Activated T-helper 2 cell treated with anti-CD3 and anti-CD28 coated beads, Interferon-gamma antibody, Interleukin-2, Interleukin-4, amounts not matched to agents 10 μg/mL and 5 μg/mL and 100 μg/mL, durations not matched to agents 14 hours and 24 hours and 36 hours (primary cell): ENCODE measurements at places on chromosomes 2 and 18.

- no peak for DNase-seq
Measured at GRCh38 chr18:43159086-43159770, 43.7 kb upstream of the RIT2 start.

GRCh38 chr18:30696201-30696600 is 346.3 kb downstream of the DSC3 start:
- no peak for DNase-seq

- no peak for DNase-seq
Measured at GRCh38 chr2:191026377-191026776, 12.4 kb upstream of the STAT1 start.

DNA sequence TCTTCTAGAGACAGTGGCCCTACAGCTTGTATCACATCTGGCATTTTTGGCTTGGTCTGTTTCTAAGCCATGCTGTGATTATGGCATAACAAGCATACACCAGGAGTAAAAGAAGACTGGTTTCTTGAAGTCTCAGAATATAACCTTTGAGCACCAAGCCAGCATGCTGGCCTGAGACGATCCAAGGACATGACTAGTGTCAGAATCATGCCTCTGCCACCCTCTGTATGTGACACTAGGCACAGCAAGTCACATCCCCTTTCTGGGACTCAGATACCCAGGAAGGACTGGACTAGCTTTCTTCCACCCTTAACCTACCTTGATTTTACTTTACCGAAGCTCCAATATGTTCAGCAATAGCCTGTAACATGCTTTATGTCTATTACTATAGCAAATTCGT is 345.5 kb downstream of the SETBP1 start:
- DNase-seq: no peak

DNA sequence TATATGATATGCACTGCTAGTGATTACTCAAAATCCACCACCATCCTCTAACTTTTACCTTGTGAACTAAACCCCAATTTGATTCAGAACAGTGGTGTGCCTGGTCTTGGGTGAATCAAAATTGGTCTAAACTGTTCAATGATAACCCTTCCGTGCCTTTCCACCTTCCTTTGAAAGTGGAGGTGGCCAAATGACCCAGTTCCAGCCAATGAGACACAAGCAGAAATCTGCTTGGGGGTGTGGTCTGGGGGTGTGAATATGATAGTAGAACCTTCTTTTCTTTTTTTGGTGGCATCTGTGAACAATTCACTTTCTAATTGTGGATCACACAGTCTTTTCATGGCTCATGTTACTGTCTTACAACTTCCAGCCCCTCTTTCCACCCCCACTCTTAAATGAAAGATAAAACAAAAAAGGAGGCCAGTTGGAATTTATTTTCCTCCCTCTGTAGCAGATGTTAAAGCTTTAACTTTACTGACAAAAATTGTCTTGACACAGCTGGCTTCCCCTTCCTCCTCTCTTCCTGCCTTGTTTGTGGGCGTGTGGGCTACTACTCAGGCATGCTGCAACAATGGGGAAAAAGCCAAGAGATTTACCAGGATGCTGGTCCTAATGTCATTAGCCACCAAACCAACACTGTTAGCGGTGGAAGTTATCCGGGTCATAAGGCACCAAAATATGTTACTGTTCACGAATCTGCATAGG is 58.8 kb upstream of the ANKRD44 start:
- no peak for DNase-seq

DNA sequence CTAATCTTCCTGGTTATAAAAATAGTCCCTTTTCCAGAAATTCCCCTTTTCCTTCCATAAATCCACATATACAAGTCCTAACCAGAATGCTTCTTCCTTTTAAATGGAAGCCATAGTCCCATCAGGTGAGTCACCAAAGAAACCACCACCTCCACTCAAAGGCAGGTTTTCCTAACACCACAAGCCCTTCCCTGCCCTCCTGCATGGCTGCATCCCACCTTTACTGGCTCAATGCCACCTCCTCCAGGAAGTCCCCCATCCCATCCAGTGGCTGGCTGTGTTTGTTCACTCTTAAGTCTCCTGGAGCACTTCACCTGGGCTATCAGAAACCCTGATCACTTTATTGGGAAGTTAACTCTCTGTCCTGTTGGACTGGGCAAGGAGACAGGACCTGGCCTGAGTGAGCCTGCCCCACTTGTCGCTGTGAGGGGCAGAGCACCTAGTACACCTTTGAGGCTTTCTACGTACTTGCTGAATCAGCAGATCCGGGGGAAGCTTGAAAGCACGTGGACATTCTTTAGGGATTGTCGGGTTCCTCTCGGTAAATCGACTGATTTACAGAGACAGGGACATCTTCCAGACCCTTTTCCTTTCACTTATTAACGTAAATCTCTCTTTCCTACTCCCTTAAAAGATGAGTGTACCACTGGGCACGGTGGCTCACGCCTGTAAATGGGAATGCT is 71.0 kb downstream of the NGEF start:
- no peak for DNase-seq

- no peak for DNase-seq
Measured at GRCh38 chr18:11324956-11325882, 175.8 kb upstream of the PIEZO2 start.

DNA sequence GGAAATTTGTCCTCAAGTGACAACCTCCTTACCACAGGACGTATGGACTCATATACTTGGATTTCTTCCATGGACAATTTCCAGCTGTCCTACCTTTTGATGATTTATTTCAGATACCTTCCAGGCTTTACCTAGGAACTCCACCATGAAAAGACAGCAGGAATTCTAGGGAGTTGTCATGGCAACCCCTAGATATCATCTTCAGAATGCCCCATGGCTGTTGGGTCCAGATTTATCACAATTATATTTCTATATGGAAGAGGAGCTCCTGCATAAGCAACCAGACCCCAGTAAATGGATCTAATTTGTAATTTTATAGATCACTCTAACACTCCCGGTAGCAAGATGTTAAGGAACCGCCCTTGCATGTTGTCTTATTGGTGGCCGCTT is 102.3 kb upstream of the ZNF521 start:
- DNase-seq: no peak

- DNase-seq: no peak
Measured at GRCh38 chr2:171420728-171421563, 12.8 kb downstream of the METTL8 start.

DNA sequence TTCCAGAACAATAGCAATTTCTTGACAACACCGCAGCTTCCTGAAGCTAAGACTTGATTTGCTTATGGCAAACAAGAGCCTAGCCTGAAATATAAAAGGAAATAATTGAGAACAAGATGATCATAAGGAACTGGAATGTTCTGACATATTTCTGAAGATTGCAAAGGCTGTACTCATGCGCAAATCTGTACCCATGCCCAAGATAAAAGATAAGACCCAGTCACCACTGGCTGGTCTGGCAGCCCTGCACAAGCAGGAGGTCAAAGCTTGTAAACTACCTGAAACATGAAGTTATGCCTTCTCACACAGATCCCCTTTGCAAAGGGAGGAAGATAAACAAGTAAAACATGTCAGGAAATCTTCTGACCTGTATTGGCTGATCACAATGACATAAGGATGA is 160.8 kb upstream of the GYPC start:
- no peak for DNase-seq

DNA sequence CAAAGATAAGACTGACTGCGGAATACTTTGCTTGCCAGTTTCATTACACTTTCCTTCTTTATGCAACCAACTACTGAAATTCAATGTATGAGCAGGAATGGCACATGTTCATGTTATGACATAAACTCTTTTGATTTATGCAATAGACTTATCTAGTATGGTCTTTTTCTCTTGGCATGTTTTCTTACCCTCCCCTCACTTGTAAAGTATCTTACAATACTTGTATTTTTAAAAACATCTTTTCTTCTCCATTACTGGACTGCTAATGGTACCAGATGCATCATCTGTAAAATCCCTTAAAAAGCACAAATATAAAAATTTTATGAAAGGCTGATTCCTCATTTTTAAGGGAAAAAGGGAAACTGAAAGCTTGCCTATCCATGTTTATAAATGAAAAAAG is 373.8 kb downstream of the ZEB2 start:
- DNase-seq: no peak

DNA sequence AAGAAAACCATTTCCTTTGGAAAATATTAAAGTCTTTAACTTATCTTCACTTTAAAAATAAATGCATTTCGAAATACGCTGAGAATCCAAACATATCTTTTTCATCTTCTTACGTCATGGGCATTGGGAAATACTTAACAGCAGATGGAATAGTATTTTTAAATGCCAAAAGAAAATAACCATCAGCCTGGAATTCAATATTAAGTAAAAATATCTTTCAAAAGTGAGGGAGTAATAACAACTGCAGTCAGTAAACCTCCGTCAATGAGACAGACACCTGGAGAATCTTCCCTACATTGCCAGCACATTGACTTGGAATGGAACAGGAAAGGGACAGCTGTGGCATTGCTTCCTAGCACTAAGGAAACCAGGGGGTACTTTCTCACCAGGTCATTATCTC is 290.4 kb upstream of the TNP1 start:
- DNase-seq: no peak

- DNase-seq: no peak
Measured at GRCh38 chr2:239026711-239027361, 179.0 kb downstream of the TWIST2 start.

DNA sequence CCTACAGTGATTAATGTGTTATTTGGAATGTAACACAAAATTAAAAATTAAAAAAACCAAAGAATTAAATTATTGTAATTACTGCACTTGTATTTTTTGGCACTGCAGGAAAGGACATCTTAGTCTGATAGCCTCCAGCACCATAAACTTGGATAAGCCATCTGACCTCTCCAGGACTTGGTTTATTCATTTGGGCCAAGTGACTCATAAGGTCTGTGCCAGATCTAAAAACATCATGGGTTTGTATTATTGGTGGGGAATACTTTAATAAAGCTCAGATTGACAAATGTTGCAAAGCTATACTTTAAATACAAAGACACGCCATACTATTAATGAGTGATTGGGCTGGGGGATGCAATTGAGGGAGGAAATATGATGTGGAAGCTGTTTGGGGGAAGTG is 225.2 kb downstream of the ZNF521 start:
- no peak for DNase-seq

GRCh38 chr2:176136374-176137251 is 7.1 kb downstream of the HOXD8 start:
- DNase-seq: no peak

- DNase-seq: no peak
Measured at GRCh38 chr2:177888581-177888980, 184.0 kb downstream of the PDE11A start.

- no peak for DNase-seq
Measured at GRCh38 chr2:232351686-232352510, 26.7 kb upstream of the ALPP start.

- no peak for DNase-seq
Measured at GRCh38 chr2:32721376-32721775, 93.5 kb downstream of the TTC27 start.

GRCh38 chr2:53317861-53318260 is 449.7 kb upstream of the CHAC2 start:
- DNase-seq: no peak
